B cell (primary cell): ENCODE measurements at places on chromosomes 6 and 20. TPM values are rescaled to one million over a fixed set of nuclear protein-coding genes. Genes with fewer than 3 reads are reported as not detected.

Gene RIPPLY2
- not detected in 2 replicates for total RNA-seq

Gene APCDD1L
- total RNA-seq = not detected in 2 replicates

Gene FAM209B
- total RNA-seq = 1.9 and 2.2 TPM in 2 replicates

Gene ZNF334
- total RNA-seq = 0.07 and 0.22 TPM in 2 replicates

Gene BMP5
- not detected in 2 replicates for total RNA-seq

Gene SMOC2
- total RNA-seq = 0.37 and 0.51 TPM in 2 replicates

Gene FOXC1
- 0.39 and 0.52 TPM in 2 replicates for total RNA-seq

Gene SIRPD
- total RNA-seq = not detected in 2 replicates

Gene HLA-DQB1
- 267 and 287 TPM in 2 replicates for total RNA-seq

Gene PNPLA1
- total RNA-seq = 0.12 and 0.32 TPM in 2 replicates

Gene SLC22A3
- not detected in 2 replicates for total RNA-seq

Gene HMGCLL1
- total RNA-seq = not detected in 2 replicates

Gene CD83
- total RNA-seq = 332 and 339 TPM in 2 replicates

Gene ALDH8A1
- total RNA-seq = 0.49 and 1.6 TPM in 2 replicates
